GM12878 (cell line): ENCODE measurements at places on chromosomes 7 and 10. TPM values are rescaled to one million over a fixed set of nuclear protein-coding genes. Genes with fewer than 3 reads are reported as not detected.

Gene CDC14C
- not detected in 2 replicates for total RNA-seq

DNA sequence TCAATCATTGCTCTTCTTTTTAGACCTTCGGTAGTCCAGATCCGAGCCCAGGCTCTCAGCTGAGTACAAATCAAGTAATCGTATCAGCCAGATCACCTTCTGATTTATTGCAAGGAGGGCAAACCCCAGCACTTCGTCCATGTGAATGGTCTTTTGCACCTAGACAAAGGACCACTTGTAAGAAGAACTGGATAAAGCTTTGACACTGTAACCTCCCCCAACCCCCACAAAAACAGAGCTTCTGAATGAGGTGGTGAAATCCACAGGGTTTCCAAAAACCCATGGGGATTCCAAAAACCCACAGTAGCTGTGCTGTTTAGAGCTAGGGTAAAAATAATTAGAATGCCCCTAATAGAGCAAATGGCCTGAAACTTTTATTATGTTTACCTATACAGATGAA, 148.8 kb upstream of the ODAD2 start:
- no peak for DNase-seq

DNA sequence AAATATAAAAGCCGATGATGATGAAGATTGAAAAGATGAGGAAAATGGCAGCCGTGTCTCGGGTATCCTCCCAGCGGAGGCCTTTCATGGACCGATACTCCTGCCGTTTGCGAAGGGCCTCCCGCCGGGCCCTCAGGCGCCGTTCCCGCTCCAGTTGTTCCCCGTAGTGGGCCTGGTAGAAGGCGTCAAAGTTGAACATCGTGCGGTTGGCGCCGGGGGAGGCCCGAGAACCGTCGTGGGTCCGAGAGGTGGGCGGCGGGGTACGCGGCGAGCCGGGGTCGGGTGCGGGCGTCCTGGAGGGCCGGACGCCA, 553 bp downstream of the DNAJC30 start:
- no peak for DNase-seq

GRCh38 chr10:43340619-43341018, 30.8 kb upstream of the FXYD4 start:
- DNase-seq, result no peak

DNA sequence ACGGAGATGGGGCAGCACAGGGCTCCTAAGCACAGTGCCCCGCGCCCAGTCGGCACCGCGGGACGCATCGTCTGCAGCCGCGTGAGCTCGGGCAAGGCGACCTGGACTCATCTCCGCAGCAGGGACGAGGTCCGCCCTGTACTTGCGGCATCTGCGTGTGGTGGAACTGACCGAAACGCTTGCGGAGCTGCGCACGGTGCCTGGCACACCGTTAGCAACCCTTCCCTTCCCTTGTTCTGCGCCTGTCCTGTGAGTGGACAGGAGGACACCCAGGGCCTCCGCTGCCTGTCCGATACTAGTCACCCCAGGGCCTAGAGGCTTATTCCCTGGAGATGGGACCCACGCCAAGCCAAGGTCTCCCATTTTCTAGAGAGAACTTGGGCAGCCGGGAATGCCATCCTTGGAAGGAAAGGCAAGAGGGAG, 98.5 kb downstream of the WDR11 start:
- no peak for DNase-seq

- DNase-seq, result no peak
Observed at GRCh38 chr7:132135746-132136385, 440.4 kb downstream of the PLXNA4 start.

Gene CALHM3
- 0.16 TPM in 1 of 2 replicates, not detected in the other for total RNA-seq

GRCh38 chr7:112784603-112785002, 5.6 kb downstream of the TMEM168 start:
- no peak for DNase-seq

- DNase-seq, result no peak
Observed at GRCh38 chr10:15609246-15609645, 110.5 kb downstream of the ITGA8 start.

GRCh38 chr10:58304099-58304633, 30.6 kb upstream of the UBE2D1 start:
- no peak for DNase-seq

Gene CARD11
- 70.0 and 72.0 TPM in 2 replicates for total RNA-seq

Gene ADK
- 71.9 and 73.6 TPM in 2 replicates for total RNA-seq

DNA sequence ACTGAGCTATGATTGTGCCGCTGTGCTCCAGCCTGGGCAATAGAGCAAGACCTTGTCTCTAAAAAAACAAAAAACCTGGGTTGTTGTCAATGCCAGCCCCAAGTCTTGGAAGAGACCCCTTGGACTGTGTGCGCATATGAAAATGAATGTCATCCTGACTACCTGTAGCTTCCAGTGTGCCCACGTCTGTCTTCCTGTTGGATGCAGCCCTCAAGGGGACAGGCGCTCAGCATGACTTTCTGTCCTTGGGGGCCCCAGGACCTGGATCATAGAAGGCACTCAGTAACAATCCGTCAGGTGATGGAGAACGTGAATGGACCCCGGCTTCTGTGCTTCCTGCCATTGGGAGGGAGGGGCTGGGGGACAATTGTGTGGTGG, 9.0 kb downstream of the PRF1 start:
- DNase-seq, result no peak

DNA sequence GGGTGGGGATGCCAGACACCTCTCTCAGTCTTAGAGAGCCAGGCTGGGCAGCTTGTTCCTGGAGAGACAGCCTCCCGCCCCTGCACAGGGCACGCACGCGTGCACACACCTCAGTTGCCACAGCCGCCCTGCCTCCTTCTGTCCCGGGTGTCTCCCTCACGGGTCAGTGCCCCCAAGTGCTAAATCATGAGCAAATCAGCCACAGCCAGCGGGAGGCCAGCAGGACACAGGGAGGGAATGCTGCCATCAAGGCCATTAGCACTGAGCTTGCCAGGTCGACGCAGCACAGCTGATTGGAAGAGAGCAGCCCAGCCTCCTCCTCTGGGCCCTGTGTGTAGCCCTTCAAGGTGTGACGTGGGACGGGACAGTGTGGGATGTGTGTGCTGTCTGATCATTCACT, 130.4 kb downstream of the CDH23 start:
- no peak for DNase-seq

DNA sequence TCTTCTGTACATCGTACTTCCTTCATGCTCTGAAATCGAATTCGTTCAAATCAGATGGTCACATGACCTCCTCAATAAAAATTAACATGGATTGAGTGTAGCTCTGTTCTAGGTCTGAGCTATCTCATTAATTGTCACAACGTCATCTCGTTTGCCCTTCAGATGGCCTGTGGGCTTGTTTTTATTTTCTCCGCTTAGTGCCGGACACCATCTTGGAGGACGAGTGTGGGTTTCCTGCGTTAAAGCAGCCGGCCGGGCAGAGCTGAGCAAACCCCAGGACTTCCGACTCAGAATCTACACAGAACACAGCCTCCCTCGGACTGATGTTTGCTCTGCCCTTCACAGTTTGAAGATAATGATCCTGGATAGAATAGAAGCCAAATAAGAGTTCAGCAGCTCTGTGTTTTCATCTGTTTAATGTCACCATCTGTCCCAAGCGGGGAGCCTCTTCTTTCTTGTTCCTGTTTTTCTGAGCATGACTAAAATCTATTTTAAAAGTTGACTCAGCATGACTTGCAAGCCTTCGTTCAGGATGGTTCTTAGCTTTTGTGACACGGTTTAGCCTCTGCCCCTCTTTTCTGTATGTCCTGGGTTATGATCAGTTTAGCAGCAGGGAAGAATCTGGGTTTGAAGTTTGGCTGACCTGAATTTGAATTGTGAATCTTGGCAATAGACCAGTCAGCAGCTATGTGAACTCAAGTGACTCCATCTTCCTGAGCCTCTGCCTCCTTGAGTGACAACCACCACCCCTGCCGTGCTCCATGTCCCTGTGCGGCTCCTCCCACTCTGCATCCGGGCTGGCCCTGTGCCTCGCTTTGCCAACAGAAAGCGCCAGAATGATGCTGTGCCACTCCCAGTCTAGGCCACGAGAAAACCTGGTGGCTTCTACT, 30.6 kb upstream of the GALNTL5 start:
- DNase-seq, result no peak

Gene ANKRD1
- total RNA-seq, result not detected in 2 replicates

GRCh38 chr7:134546955-134547354, 2.0 kb upstream of the AKR1B15 start:
- no peak for DNase-seq

DNA sequence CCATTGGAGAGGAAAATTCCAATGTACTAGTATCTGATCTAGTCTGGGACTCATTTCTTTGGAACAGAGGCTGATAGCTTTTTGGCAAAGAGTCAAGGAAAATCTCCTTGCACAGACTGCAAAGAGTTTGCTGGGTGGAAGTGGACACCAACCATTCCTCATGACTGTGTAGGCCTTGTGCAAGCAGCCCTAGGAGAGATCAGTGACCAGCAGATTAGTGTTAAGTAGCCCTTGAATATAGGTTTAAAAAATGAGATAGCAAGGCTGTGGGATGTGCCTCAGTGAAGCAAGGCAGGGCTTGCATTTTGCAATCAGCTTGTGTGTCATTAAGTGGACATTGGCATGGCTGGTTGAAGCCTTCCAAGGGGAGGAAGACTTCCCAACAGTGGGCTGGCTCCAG, 341.6 kb downstream of the PLXNA4 start:
- no peak for DNase-seq

DNA sequence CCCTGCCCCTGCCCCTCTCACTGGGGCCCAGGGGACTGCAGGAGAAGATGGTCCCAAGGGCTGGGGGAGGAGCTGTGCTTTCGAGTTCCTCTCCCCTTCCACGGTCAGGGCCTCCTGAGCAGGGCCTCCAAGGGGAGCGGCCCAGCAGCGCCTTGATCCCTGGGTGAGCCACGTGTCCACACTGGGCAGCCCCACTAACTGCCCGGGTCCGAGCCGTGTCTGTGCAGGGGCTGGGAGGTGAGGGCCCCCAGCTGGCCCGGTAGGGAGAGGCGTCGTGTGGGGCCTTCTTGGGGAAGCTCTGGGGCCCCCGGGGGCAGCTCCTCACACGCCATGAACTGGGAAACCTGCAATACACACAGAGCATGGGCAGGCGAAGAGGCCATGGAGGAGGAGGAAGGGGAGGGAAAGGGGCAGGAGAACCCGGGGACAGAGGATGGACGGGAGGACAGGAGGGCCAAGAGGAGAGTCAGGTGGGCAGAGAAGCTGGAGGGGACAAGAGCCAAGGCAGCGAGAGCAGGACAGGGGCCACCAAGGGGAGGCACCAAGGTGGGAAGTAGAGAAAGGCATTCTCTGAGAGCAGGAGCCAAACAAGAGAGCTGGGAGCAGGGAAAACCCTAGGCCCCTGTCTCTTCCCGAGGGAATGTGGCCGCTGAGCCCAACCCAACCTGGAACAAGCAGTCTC, 32.8 kb downstream of the KCNH2 start:
- no peak for DNase-seq

- no peak for DNase-seq
Observed at GRCh38 chr7:65230231-65230630, 143.4 kb upstream of the ZNF92 start.

DNA sequence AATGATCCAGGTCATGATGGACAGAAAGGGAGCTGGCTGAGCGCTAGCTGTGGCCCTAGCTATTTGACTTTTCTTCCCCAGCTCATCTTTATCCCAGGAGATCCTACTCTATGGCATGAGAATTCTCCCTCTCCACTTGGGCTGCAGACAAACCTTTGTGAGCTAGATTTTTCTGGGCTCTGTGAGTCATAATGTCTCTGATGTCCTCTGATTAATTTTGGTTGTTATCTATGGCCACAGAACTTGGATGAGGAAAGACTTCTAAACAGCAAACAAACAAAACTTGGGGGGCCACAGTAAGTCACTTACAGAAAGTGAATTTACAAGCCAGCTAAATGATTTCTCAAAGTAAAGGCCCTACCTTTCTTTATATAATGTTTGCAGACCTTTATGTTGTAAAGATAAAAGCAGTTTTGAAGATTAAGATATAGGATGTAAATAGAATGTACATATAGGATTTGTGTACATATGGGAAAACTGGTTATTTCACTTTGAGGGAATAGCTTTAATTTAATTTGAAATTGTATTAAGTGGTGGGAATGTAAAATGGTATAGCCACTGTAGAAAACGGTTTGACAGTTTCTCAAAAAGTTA, 10.4 kb downstream of the ABLIM1 start:
- DNase-seq, result no peak

DNA sequence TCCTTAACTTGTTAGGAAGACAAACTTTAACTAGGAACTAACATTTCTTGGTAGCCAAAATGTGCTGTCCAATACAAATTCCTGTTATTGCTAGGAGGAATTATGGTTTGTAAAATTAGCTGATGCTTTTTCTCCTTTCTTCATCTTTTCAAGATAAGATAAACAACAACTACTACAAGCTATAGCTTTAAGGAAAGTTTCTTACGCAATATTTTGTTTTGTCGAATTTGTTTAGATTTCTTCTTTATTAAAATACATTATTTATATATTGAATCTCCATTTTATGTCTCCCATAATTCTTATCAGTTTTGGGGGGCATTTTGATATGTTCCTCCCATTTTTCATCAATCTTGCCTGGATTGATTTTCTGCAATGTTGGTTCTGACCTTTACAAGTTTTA, 277.5 kb downstream of the SUGCT start:
- no peak for DNase-seq

Gene OR2A42
- total RNA-seq, result not detected in 2 replicates

Gene BBIP1
- 16.4 and 19.1 TPM in 2 replicates for total RNA-seq

- DNase-seq, result no peak
Observed at GRCh38 chr10:87846023-87846422, 17.3 kb downstream of the KLLN start.

- DNase-seq, result no peak
Observed at GRCh38 chr10:127094984-127095383, 101.4 kb downstream of the INSYN2A start.
